Activated CD8-positive, alpha-beta memory T cell treated with anti-CD3 and anti-CD28 coated beads for 1 hour (primary cell): ENCODE measurements at places on chromosomes 4 and X.

DNA sequence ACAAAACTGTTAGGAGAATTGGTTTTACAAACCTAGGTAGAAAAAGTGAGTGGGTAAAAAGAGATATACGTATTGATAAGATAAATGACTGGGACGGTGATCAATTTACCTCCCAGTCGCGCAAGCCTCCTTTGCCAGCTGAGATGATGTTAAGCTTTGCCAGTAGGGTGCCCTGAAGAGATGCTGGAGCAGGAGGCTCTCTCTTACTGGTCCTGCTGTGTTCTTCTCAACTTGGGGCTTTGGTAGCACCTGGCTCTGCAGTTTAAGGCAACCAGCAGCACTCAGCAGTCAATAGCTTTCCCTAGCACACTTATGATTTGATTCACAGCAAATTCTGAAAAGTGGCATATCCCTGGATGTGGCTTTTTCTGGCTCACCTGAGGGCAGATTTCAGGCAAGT lies 1461.7 kb downstream of the ADGRL3 start:
- DNase-seq: no peak

- no peak for DNase-seq
Observed at GRCh38 chr4:140367738-140368137, 5.7 kb upstream of the SCOC start.

DNA sequence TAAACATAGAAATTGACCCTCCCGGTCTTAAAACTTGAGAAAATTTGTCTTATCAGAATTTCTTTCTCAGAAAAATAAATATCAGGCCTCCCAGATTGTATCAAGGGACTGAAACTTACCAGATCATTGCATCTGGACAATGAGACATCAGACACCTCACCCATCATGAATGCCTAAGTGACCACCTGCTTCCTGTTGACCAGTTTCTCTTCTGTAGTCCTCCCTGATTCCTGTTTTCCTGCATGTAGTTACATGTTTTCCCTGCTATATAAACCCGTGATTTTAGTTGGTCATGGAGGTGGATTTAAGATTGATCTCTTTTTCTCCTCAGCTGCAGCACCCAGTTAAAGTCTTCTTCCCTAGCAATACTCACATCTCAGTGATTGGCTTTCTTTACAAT lies 548.1 kb downstream of the PPP4R3C start:
- DNase-seq: no peak

- no peak for DNase-seq
Observed at GRCh38 chr4:125994024-125994423, 679.3 kb downstream of the FAT4 start.

DNA sequence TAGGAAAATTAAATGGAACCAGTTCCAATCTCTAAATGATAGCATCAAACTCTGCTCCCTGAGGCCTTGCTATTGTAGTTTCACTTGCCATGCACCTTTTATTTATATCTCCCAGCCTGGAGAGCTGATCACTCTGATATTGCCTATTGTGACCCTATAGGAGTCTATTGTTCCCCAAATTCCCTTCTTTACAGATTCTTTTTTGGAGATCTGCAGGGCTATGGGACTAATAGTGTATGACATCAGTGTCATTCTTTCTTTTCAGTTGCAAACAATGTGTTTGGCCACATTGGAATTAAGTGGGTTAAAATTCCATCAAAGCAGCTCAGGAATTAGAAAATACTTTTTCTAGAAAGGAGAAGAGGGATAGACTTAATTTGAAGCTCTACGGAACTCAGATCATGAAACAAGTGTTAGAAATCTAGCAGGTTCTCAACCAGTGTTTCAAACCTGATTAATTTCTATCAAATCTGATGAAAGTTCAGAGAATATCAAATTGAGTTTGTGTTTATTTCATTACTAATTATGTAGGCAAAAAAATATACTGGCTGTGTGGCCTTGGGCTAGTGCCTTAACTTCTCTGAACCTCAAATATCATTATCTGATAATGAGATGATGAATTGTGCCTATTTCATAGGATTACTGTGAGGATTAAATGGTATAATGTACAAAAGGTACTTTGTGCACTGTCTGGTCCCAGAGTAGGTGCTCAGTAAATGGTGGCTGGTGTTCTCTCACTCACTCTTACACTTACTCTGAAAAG lies 71.4 kb downstream of the COL4A6 start:
- no peak for DNase-seq

- DNase-seq: no peak
Observed at GRCh38 chr4:153333874-153334273, 10.6 kb upstream of the MND1 start.

DNA sequence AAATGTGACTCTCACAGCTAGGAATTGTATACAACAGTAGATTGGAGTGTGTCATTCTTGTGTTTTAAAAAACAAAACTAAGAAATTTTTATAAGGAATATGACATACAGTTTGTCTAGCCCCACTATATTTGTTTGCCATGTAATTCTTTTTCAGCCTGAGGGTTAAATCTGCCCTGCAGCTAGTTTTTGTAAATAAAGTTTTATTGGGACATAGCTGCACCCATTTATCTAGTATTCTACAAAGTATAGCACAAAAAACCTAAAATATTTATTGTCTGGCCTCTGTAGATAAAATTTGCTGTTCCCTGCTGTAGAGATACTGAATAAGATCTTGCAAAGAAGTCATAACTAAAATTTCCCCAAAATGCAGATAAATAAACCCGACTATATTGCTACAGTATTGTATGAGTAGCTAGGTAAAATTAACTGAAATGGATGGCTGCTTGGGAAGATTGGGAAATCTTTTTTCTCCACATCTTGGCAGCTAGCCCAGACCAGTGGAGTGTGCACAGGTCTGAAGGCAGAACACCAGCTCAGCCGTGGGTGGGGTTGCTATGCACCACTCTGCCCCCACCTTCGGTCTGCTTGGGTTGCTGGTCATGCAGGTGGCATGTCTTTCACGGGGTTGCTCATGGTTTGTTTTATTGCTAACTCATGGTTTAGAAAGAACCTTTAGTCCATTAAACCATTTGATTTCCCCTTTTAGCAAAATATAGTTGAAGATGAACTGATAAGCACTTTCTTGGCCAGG lies 127.9 kb downstream of the KLHL8 start:
- DNase-seq: no peak

DNA sequence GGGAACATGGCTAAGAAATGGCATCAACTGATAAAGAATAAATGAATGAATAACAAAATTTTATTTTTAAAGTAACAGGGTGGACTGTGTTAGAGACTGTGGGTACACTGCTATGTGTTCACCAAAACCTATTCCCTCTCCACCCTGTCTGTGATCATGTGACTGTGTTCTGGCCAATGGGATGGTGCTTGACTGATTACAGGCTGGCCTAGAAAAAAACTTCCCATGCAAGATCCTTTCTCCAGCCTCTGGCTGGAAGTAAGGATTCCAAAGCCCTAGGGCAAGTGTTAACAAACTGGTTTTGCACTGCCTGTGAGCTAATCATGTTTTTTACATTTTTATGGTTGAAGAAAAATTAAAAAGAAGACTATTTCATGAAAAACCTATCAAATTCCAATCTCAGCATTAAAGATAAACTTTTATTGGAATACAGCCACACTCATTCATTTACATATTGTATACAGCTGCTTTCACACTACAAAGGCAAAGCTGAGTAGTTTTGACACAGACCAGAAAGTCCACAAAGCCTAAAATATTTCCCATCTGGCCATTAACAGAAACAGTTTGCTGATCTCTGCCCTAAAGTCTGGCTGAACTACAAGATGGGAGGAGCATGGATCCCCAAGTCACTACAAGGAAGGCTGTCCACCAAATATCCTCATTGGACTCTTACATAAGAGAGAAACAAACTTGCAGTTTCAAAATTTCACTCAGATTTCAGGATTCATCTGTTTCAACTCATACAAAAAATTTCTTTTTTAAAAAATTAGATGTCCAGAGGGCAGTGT lies 133.2 kb downstream of the ARHGAP6 start:
- DNase-seq: no peak

DNA sequence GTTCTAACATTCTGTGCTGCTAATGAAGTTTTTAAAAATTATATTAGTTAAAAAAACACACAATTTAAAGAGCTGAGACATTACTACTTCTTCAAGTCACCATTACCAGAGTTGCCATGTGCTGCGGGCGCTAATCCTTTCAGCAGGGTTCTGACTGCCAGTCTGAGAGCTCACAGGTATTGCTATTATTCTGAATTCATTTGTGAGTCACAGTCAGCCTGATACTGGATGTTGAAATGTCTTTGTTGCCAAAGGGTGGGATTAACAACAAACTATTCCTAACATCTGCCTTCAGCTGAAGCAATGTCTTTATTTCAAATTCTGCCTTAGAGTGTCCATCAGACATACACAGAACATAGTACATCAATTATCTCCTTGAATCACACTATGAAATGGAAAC lies 197.1 kb upstream of the FGF13 start:
- DNase-seq: no peak

DNA sequence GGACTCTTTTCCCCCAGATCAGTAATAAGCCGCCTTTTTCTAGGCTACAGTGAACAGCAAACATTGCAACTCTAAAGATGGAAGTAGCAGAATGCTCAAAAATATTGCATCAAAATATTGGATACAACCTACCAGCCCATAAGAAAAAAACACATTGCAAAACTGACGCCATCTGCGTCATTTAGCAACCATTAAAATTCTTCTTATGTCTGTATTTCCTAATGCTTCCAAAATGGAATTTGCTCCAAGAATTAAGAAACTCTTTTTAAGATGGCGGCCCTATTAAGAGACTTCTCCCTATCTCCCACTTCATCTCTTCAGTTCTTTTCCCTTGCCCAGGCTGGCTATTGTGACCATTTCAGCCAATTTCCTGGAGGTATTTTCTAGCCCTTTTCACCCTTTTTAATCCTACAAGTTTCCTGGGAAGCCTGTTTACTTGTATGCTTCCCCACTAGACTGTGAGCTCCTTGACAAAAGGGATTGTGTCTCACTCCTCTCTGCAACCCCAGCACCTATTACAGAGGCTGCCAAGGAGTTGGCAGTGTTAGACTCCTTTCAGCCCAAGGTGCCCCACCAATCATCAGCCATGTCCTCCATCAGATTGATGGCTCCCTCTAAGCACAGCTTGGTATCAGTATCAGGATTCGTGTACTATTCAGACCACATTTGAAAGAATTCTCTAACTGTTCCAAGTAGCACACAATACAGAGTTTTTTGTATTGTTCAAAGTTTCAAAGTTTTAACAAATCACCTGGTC lies 4.4 kb downstream of the GPC3 start:
- no peak for DNase-seq

- DNase-seq: no peak
Observed at GRCh38 chr4:16883806-16884205, 14.6 kb downstream of the LDB2 start.

- no peak for DNase-seq
Observed at GRCh38 chrX:108312011-108312410, 126.2 kb downstream of the COL4A6 start.

- no peak for DNase-seq
Observed at GRCh38 chrX:122441451-122441850, 742.6 kb upstream of the GRIA3 start.

- DNase-seq: no peak
Observed at GRCh38 chr4:20178902-20179576, 72.7 kb upstream of the SLIT2 start.

DNA sequence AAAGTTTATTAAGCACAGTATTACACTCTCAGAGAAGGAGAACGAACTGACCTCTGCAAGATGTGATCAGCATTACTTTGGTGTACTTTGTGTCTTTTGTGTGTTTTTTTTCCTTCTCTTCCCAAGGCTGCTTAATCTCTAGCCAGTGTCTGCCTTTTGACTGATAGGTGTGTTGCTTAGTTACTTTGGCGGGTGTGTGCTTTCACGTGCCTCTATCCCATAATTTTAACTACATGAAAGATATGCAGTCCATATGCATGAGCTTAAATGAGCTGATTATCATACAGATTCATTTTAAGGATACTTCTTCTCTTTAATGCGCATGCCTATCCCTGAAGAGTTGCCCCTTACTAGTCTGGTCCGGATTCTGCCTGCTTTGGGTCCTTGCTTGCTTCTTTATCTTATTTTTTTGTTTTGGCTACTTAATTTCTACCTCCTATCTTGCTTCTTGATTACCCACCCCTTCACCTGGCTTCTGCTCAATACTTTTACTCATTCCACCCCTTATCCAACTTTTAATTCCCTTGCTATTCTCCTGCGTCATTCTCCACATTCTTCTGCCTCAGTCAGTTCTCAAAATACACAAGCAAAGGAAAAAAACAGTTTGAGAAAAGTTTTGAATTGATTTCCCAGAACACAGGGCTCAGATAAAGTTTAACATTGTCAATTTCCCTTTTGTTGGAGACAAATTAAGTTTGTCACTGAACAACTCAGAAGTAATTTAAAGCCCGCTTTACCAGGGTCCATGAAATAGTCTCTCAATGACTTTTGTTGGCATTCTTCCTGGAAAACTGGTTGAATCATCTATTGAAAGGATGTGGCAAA lies 182.0 kb downstream of the TENT5D start:
- DNase-seq: no peak

- DNase-seq: no peak
Observed at GRCh38 chr4:6686104-6686787, 7.4 kb upstream of the S100P start.

DNA sequence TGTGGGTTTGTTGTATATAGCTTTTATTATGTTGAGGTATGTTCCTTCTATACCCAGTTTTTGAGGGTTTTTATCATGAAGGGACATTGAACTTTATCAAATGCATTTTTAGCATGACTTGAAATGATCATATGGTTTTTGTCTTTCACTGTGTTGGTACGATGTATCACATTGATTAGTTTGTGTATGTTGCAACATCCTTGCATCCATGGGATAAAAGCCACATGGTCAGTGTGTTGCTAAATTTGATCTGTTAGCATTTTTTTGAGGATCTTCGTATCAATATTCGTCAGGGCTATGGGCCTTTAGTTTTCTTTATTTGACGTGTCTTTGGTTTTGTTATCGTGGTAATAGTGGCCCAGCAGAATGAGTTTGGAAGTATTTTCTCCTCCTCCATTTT lies 11.3 kb upstream of the BLTP1 start:
- DNase-seq: no peak
